Stimulated activated CD4-positive, alpha-beta T cell treated with anti-CD3 and anti-CD28 coated beads, Interleukin-15, amount 100 ng/mL, for 1 hour (primary cell): ENCODE measurements at places on chromosomes 3 and 15.

DNA sequence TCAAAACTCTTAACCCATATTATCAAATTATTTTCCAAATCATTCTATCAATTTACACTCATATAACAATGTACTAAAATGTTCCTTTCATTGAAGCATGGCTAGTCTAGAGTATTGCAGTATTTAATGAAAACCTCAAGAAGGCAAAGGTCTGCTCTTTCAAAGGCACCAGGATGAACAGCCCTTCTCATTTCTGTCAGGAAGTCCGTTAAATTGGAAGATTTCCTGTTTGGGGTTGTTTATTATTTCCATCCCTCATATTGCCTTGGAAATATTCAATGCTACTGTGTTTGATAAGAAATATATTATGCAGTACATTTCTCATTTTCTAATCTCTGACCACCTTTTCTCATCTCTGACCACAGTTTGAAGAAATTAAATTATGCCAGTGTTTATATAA is 25.1 kb downstream of the ACKR4 start:
- no peak for DNase-seq

DNA sequence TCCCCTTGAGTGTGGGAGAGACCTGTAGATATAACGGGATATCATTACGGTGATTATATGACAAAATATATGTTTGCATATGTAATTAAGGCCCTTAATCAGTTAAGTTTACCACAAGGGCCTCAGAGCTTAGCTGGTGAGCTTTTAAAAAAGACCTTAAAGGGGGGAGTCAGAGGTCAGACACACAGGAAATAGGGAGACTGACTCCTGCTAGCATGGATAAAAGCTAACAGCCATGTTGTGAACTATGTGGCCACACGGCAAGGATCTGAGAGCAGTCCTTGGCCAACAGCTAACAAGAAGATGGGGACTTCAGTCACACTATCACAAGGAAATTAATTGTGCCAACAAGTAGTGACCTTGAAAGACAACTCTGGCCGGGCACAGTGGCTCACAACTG is 3.1 kb downstream of the STAG1 start:
- DNase-seq, result no peak

DNA sequence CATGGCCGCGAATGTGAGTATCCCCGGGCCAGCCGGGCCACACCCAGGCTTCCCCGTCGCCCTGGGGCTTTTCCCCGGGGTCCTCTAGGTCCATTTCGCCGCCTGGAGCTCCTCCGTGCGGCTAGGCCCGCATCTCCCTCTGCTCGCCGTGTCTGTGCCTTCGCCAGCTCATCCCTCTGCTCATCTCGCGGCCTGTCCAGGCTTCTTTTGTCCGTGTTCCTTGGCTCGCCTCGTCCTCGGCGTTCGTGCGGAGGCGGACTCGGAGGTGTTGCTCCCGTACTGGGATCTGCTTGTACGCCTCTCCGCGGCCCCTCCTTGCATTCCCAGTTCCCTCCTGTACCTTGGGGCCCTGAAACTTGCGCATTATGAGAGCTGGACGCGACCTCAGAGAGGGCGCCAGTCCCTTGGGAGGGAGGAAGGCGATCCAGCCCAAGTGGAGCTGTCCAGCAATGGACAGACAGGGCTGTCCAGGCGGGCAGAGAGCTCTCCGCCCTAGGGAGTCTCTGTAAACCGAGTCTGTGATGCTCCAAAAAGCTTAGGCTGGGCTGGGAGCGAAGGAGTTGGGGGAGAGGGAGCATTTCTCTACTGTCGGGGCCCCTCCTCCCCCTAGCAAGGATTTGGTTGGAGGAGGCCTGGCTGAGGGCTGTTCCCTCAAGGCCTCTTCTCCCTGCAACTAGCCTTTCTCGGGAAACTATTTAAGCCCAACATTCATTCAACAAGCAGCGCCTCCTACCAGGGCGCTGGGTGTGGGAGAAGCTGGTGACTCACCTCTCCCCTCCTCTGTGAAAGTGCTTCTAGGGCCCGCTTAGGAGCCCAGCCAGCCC is 553 bp downstream of the TMEM43 start:
- peak; percentile 42 for DNase-seq

GRCh38 chr15:52626671-52627369 is 52.4 kb downstream of the ATOSA start:
- no peak for DNase-seq

DNA sequence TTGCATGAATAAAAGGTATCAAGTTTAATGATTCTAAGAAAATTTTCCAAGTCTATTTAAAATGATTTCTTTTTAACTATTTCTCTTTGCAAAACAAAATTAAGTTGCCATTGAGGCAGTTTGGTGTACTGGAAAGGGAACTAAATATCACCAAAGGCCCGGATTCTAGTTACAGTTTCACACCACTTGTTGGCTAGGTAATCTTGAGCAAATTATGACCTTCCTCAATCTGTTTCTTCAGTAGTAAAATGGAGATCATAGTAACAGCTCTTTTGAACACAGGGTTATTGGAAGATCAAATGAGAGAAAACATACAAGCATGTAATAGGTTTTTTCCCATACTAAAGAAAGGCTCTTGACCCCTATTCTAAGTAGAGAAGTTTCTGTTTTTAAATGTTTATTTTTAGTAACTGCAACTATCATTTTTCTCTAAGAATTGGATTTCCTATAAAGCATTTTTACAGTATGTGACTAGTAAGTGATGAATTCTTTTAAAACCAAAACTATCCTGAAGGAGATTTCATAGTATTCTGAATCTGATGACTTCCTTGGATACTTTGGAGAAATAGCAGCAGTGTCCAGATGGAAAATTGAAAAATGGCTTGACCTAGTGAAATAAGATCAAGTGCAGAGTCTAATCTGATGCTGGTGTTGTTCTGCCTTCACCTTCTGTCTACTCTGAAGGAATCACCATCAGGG is 15.7 kb downstream of the SCAANT1 start:
- no peak for DNase-seq

- DNase-seq, result no peak
These were observed 123.8 kb upstream of the GOLIM4 start for GRCh38 chr3:168219530-168219929.
